ENCODE measurements at places on chromosomes 3 and 15. TPM values are rescaled to one million over a fixed set of nuclear protein-coding genes. Genes with fewer than 3 reads are reported as not detected.

The HIGD2B gene
- not detected for total RNA-seq

The DRD3 gene
- not detected for total RNA-seq

The NRG4 gene
- not detected for total RNA-seq

The ACKR2 gene
- 5.6 TPM for total RNA-seq

The TM4SF18 gene
- 23.4 TPM for total RNA-seq

The LIPH gene
- 0.29 TPM for total RNA-seq

The C3orf22 gene
- total RNA-seq = not detected

The SPSB4 gene
- total RNA-seq = 1.2 TPM

The IP6K1 gene
- 42.4 TPM for total RNA-seq

The DLEC1 gene
- total RNA-seq = 1.7 TPM

The CHRNA7 gene
- total RNA-seq = 10.2 TPM

The HYAL3 gene
- total RNA-seq = 4.4 TPM

The TGM5 gene
- not detected for total RNA-seq

The DOCK3 gene
- 23.7 TPM for total RNA-seq

The CPNE9 gene
- not detected for total RNA-seq

The CSPG5 gene
- total RNA-seq = 0.63 TPM

The CXCR6 gene
- total RNA-seq = 3.1 TPM

The HESX1 gene
- total RNA-seq = not detected

All from thyroid gland (tissue), 4 donors.